EH (cell line): ENCODE measurements at places on chromosomes 5 and 9.

DNA sequence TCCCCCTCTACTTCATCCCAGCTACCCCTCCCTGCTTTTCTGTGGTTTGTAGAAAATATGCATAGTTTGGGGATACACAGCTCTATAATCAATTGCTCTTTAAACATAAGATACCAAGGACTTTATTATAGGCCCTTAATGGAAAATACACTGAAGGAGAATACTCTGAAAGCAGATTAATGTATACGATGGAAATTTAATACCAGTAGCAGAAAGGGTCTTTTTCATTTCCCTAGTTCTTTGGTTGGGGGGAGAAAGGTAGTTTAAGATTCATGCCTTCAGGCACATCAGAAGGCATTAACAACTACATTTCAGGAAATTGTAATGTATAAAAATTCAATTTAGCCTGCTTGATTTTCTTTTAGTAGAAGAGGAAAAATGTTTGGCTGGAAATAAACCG lies 452.9 kb upstream of the ZNF608 start:
- DNase-seq, result no peak

DNA sequence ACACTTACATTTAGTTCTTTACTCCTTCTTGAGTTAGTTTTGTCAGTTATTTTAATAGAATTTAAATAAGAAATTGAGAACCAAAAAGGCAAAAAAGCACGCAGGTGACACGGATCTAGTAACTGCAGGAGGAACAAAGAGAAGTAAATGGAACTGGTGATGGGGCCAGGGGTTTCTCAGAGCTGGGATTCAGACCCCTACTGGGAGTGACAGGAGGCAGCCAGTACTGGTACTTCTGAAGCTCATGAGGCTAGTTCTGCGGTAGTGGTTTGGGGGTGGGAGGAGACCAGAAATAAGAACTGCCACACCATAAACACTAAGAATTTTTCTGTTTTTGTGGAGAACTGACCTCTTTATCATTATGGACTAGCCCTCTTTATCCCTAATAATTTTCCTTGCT lies 48.2 kb downstream of the OXCT1 start:
- no peak for DNase-seq

DNA sequence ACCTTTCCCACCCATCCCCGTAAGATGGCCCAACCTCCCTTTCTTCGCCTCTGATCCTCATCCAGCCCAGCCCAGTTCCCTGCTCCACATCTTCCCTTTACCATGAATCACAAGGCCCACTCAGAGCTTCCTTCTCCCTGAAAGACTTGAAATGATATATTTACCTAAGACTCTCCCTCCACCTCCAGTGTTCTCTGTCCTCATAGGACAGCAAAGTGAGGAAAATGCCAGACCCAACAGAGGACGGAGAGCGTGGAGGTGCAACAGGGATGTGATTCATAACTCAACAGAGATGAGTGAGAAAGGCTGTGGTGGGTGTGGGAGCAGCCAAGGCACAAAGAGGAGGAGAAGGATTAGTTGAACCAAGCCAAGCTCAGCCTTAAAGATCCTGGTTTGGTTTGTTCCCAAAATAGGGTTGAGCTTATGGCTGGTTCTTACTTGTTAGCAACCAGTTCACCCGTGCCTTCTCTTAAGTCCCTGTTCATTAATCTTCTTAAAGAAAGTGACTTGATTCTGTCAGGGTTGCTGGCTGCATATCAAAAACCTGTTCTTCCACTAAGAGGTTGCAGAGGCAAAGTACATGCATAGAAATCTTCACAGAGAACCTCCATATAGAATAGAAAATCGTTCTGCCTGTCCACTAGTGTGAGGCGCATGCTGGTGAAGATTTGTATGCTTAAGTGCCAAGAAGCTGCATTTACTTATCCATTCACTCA lies 183.2 kb downstream of the ACTL7B start:
- peak; percentile 51 for DNase-seq

DNA sequence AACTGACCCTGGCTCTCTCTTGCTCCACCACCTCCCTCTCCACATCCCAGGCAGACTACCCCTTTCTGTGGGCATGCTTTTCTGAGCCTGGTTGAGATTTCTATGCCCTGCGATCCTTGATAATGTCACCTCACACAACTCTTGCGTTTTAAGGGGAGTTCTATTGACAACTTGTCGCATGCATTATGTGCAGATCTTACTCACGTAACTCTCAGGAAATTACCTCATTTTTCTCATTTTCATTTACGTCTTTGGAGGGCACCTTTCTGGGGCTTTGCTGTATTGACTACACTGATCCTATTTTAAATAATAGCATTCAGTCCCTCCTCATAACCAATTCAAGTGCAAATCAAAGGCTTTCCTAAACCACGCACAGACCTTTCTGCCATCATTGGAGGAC lies 140.4 kb upstream of the WWC1 start:
- DNase-seq, result no peak

DNA sequence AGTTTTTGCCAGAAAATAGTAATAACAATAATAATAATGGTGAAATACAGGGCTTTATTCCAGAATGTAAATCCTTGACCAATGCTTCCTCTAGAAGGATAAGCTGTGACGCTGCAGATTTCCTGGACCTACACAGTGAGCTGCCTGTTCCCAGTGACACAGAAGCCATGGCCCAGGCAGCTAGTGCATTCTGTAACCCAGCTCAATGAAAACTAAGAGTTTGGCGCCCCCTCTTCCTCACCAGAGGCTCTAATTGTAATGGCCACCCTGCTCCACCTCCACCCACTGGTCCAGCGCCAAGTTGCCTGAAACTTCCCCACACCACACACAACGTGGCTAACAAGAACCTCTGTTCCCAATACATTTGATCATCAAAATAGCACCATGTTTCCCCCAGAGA lies 248.1 kb downstream of the CETN3 start:
- DNase-seq, result peak; percentile 14

DNA sequence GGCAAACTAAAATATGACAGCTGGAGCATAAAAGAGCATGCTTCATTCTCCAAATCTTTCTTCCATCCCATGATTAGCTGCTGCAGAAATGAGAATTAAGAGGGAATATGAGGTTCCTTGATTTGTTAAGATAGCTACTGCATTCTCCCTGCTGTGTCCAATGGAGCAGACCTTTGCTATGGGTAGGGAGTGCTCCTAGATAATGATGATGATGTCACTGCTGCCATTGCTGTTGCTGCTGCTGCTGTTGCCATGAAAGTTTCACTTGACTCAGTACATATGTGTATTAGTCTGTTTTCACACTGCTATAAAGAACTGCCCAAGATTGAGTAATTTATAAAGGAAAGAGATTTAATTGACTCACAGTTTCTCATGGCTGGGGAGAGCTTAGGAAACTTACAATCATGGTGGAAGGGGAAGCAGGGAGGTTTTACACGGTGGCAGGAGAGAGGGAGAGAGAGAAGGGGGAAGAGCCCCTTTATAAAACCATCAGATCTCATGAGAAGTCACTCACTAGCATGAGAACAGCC lies 128.9 kb downstream of the INSYN2B start:
- no peak for DNase-seq

GRCh38 chr5:176636426-176636825 lies 6.0 kb downstream of the EIF4E1B start:
- peak; percentile 29 for DNase-seq

GRCh38 chr9:105007143-105007542 lies 79.2 kb upstream of the ABCA1 start:
- DNase-seq, result peak; percentile 92

DNA sequence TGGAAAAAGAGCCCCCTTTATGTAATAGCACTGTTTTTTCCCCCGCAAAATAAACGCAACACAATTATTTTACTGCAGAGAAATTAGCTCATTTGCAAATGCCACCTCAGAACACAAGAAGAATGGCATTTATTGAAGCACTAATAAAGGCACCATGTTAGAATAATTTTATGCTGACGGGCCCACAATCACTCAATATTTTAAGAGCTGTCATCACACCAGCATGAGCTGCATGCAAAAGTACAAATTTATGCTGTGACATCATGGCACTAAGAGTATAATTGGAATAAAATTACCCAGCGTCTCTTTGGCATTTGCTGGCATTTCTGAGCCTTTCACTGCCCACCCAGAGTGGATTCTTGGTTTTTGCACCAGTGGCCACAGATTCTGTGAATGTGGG lies 364.6 kb downstream of the TLE4 start:
- no peak for DNase-seq

- no peak for DNase-seq
These were observed 20.3 kb upstream of the ANKHD1 start for GRCh38 chr5:140381351-140381750.

GRCh38 chr9:118088090-118088489 lies 383.9 kb downstream of the TLR4 start:
- no peak for DNase-seq

DNA sequence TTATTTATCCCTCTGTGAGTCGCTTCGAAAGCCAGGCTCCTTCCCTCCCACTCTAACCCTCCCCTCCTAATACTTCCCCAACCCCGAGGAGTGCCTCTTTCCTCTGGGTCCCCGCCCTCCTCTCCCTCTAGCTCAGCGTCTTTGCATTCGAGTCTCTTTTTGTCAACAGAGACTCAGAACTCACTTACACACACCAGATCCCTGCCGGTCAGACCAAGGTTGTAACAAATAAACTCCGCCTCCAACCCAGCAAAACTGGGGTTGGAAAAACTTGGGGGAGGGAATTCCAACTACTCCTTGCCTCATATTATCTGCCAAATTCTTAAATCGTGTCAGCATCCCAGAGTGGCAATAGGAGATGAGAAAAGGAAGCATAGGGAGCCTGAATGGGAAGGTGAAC lies at the start of gene HTR1A:
Gene HTR1A (minus strand): TSS at position 167 of the 400 bp plus-strand sequence. CDS start 726 bp downstream, outside the sequence.
- DNase-seq, result no peak

GRCh38 chr5:114984796-114985195 lies 184.9 kb downstream of the TRIM36 start:
- no peak for DNase-seq

- no peak for DNase-seq
These were observed 18.6 kb downstream of the STKLD1 start for GRCh38 chr9:133394687-133395271.

DNA sequence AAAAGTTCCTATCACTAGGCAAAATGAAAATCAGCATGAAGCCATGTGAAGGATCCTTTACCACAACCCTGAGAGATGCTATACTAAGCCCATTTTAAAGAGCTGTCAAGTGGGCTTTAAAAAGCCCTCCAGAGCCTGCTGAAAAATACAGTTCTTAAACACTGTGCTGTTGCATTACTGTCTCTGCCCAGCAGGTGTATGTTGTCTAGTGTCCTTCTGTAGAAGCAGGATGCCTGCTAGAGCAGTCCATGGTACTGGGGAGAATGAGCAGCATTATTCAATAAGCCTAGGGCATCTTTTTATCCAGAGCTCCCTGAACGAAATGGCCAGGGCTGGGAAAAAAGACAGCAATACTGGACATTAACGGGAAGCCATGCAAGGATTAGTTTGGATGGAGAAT lies 126.2 kb upstream of the PLCXD3 start:
- peak; percentile 25 for DNase-seq

GRCh38 chr9:134360897-134361296 lies 34.6 kb downstream of the RXRA start:
- peak; percentile 57 for DNase-seq

- no peak for DNase-seq
These were observed 16.2 kb upstream of the ITGA1 start for GRCh38 chr5:52771343-52772039.

DNA sequence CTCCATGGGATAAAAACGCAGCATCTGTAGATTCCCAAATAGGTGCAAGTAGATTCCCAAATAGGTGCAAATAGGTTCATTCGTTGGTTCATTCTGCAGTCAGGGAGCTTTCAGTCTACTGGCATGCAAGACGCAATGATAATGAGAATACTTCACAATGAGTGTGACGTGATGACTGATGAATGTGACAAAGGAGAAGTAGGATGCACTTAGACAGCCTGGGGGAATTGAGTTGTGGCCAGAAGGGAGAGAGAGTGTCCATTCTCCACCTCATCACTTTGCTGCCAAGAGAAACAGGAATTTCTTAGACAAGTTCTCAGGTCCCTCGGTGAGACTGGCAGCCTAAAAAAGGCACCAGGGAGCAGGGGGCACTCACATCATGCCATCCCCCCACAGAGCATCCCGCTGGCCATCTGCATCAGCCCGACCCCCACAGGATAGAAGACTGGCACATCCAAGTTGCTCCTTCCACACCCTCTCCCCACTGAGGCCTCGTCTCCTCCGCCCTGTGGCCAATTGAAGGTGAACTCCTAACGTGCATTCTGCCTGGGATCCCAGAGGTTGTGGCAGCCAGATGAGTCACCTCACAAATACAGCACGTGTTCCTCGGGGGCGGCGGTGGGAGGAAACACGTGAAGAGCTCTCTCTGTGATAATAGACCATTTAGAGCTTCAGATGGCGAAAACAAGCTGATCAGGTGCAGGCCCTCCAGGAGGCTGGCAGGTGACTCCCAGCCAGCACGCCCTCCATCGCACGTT lies 19.9 kb upstream of the KCNIP1 start:
- peak; percentile 40 for DNase-seq

DNA sequence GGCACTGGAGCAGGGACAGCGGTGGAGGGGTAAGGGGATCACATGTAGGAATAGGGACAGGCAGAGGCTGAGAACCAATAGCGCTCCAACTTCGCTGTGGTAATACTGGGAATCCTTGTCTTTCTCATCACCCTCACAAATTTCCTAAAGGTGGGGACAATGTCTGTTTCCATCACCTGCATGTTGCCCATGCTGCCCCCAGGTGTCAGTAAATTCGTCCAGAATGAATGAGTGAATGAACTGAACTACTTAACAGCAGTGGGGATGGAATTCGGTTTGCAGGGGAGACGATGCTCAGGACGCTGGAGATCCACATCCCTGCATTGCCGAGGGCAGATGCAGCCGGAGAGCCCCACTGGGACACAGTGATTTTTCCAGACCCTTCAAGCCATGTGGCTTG lies 129.9 kb downstream of the PDZD2 start:
- no peak for DNase-seq

- no peak for DNase-seq
These were observed 113.0 kb downstream of the FRMD3 start for GRCh38 chr9:83425240-83425639.

- no peak for DNase-seq
These were observed 144.4 kb upstream of the PHYKPL start for GRCh38 chr5:178376921-178377582.

- no peak for DNase-seq
These were observed 212.2 kb downstream of the C9orf50 start for GRCh38 chr9:129408535-129409215.

DNA sequence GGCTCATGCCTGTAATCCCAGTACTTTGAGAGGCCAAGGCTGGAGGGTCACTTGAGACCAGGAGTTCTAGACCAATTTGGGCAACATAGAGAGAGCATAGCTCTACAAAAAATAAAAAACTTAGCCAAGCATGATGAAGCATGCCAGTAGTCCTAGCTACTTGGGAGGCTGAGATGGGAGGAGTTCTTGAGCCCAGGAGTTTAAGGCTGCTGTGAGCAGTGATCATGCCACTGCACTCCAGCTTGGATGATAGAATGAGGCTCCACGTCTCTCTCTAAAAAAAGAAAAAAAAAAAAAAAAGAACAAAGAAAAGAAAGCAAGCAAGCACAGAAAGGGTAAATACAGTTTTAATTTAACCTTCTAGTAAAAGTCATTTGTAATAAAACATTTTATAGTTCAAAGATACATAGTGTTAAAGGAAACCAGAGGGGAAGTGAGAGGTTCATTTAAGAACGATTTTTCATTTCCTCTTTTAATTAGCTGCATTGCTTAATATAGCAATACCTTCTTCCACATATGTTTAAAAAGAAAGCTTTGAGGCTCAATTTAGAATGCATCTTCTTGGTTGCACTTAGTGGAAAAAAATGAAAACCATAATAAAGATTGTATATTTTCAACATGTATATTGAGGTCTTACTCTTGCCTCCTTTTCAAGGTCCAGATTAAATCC lies 14.9 kb downstream of the GAPT start:
- DNase-seq, result no peak

GRCh38 chr5:169767938-169768337 lies 130.9 kb downstream of the DOCK2 start:
- DNase-seq, result no peak

- DNase-seq, result no peak
These were observed 34.9 kb downstream of the RAPGEF1 start for GRCh38 chr9:131704988-131705387.
